ENCODE measurements at places on chromosomes 7 and 10.

DNA sequence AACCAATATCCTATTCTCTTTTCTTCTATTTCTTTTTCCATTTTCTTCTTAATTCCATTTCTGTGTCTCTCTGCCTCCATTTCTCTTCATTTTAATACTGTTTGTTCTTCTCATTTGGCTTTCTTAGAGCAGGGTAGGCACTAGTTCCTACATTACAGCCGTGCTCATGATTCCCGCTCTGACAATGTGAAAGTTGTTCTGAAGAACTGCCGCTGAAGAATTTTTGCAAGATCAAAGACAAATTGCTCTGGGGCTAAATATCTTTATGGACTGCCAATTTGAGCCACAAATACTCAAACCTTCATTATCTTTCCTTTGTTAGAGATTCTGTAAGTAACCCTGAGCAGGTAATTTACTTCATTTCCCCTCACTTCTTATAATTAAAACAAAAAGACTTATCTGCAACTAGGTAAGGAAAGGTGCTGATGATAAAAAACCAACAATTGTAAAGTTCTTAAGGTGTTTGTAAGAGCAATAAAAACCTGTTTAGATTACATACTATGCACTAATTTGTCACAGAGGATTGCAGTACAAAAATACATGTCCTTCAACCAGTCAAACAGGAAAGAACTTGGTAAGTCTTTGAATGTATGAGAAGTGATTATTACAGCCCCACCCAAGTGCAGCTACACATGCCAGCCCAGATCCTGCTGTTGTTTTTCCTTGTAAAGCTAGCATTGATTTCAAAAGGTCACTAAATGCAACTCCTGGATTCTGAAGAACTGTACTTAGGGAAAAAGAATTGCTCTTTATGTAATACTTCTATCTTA lies 127.5 kb downstream of the COL28A1 start:
- DNase-seq, result no peak

- DNase-seq, result no peak
Measured at GRCh38 chr10:1394155-1394912, 338.1 kb downstream of the WDR37 start.

DNA sequence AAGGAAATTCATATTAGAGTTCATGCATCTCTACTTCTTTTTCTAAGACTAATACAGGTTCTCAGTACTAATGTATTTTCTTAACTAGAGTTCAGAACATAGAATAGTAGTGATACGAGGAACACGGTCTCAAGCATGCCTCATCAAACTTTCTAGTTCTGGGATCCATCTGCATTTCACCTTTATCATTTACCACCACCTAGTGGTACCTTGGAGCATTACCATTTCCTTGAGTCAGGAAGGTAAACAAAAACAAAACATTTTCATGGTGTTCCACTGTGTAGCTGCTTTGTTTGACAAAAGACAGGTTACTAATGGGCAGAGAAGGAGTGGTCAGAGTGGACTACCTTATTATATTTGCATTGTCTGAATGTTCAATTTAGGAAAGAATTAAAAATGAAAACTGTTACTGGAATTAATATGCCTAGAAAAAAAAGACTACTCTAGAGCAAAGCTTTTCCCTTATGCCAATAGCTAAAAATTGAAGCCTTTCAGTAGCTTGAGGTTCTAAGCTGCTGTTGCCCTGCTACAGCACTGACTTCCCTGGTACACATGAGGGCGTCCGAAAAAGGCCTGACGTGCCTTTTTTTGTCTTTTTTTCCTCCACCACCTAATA lies 44.5 kb downstream of the STARD3NL start:
- DNase-seq, result peak; percentile 12

DNA sequence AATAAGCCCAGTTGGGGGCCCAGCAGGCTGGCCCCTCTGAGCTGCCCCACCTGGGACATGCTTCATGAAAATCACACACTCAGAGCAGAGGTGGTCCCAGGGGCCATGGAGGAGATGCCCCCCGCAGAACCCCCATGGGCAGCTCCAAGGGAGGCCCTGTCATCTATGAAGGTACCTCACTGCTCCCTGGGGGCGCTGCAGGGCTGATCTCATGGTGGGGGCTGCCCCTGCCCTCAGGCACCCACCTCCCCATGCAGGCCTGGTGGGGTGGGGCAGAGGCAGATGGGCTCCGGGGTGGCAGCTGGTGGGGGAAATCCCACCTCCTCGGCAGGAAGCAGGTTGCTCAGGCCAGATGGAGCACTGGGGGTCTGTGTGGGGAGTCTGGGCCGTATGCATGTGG lies 60.5 kb downstream of the YKT6 start:
- no peak for DNase-seq

GRCh38 chr10:31036209-31036608 lies 4.5 kb upstream of the ZNF438 start:
- no peak for DNase-seq

GRCh38 chr10:48330269-48330668 lies 23.8 kb downstream of the MAPK8 start:
- no peak for DNase-seq

DNA sequence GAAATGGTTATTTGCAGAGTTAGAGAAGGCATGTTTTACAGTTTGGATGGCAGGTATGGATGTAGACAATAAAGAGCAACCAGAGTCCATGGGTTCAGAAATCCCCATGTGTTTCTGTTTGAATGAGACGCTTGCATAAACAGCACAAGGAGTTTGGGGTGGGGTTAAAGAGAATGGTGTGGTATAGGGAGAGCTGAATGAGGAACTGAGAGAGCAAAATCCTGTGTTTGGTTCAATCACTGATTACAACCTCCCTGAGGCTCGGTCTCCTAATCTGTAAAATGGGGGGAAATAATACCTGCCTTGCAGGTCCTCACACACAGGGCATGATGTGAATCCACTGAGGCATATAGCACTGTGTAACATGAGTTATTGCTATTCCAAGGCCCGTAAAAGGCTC lies 23.7 kb downstream of the CAV1 start:
- DNase-seq, result no peak

DNA sequence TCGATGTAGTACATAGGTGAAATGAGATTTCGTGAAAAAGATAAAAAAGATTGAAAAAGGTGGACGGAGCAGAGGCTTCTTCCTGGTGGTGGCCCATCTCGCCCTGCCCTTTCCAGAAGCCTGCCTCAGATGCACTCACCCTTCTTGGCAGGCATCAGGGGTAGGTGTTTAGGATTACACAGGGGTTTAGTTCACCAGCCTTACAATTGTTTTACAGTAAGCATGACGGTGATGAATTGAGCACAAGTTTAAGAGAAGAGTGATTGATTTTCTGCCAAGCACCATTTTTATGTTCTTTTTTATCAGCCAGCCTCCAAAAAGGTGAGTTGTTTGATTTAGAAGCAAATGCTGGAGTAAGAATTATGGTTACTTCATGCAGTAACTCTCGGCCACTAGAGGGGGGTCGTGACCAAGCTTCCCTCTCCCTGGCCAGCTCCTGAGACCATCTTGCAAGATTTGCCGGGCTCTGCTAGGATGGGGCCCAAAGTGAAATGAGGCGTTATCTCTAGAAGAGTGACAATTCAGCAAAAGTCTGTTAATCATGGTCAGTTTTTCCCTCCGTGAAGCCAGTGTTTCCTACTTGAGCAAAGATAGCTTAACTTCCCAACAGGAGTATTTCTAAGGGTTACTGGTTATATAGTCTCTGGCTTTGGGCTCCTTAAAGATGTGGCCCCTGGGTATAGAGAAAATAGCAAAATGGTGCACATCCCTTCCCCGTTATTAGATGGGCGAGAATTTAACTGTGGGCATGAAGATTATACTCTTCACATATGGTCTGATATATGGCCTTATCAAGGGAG lies 228.8 kb downstream of the BMPER start:
- DNase-seq, result no peak

DNA sequence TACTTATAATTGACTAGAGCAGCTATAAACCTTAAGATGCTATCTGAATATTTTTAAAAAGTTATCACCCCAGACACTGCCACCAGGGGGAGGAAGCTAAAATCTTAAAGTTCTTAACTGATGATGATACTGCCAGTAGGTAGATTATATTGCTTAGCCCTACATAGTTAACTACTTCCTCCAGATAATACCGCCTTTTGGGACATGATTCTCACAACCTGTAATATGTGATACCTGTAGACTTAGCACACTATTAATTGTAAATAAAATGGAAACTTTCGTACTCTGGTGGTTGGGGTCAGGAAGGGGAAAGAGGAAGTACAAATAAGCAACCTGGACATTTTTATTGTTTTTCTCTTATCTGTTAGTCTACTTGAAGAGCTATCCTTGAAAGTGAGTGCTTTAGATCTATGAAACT lies 268.9 kb downstream of the ADK start:
- peak; percentile 11 for DNase-seq

DNA sequence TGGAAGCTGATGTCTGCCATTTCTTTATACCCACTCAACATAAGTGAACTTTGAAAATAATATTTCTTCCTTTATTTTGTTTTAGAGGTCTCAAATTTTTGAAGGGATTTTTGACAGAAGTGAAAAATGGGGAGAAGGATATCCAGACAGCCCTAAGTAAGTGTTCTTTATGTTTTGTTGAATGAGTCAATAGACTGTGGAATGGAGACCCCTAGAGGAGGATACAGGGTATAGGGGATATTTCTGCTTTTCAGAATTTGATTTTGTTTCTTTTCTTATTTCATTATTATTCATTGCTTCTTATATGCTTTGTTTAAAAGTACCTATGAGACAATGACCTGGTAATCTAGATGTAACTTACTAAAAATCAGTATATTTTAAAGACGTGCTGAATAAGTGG lies 34.4 kb downstream of the PLEKHA8 start:
- DNase-seq, result no peak

GRCh38 chr10:91378061-91378460 lies 32.1 kb upstream of the HECTD2 start:
- DNase-seq, result peak; percentile 12

- DNase-seq, result no peak
Measured at GRCh38 chr10:113572520-113573290, 19.9 kb downstream of the HABP2 start.

DNA sequence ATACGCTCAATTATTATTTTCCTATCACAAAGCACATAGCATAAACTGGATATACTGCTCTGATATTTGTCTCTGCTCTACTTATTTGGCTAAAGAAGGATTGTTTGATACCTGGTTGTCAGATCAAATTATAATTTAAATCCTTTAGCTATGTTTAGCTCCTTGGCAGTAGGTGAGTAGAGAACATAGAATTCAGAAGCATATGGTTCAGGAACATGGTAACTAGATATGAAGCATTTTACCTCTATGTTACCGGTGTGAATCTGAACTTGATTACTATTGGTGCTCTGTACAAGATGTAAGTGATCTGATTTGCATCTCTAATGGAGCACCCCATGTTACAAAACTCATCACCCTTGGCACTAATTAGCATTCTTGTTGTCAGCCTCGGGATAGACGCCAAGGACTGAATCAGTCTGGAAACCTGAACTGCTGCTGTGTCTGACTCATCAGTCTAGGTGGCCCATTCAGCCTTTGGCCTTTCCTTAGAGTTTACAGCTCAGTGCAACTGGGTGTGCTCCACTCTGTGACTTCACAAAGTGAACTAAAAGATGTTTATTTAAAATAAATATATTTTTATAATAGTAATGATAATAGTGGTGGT lies 12.3 kb upstream of the MYPN start:
- no peak for DNase-seq

GRCh38 chr10:113058523-113059370 lies 108.7 kb downstream of the TCF7L2 start:
- DNase-seq, result no peak

GRCh38 chr7:1668396-1669063 lies 1.5 kb upstream of the ELFN1 start:
- DNase-seq, result no peak

DNA sequence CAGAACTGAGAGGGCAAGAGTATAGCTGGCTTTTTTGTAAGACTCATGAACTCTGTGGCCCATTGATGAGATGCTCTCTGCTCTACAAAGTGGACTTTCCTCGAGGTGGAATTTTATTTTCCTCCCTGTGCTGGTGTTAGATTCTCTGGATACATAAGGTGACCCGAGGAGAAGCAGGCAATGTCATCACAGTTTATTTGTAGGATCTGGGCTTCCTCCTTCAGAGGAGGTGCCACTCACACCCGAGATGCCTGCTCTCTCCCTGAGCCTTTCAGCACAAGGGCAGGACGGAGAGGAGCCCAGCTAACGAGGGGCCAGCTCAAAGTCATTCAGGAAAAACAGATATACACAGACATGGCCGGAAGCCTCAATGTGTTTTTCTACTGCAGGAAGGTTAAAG lies 103.0 kb downstream of the KIAA1217 start:
- no peak for DNase-seq

GRCh38 chr10:124220971-124221355 lies 127.6 kb upstream of the CHST15 start:
- no peak for DNase-seq

DNA sequence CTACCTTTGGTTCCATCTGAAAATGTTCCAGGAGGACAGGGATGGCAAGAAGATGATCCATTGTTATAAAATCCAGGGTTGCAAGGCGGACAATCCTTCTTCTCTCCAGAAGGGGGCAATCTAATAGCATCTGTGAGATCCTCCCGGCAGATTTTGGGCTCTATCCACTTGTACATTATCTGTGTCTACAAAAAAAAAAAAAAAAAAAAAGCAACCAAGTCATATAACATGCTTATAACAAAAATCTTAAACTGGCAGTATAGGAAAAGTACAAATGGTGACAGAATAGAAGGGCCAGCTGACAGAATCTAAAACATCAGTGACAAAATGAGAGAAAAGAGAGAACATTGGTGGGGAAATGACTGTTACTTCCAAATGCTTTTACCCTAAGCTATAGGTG lies 132.7 kb downstream of the ELAPOR2 start:
- no peak for DNase-seq

DNA sequence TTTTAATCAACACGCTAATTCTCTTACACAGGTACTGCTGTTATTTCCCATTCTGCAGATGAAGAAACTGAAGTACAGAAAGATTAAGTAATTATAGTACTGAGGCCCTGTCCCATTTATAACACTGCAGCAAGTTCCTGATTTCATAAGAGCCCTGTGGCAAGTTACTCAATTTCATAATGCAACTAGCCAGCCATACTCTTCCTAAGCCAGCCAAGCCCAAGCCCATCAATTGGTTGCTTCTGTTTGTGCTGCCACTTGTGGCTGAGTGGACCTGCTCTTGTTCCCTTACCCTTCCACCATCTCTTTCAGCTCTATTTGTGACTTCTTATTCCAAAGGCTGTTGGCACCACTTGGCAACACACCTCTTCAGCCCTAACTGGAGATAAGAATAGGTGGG lies 19.7 kb upstream of the PRPF18 start:
- no peak for DNase-seq

GRCh38 chr10:61897671-61898434 lies 3.6 kb upstream of the ARID5B start:
- no peak for DNase-seq

- DNase-seq, result no peak
Measured at GRCh38 chr10:101218351-101219138, 10.7 kb downstream of the LBX1 start.

Data from stimulated activated CD4-positive, alpha-beta T cell treated with anti-CD3 and anti-CD28 coated beads, TNF-alpha, amount 100 ng/mL, for 24 hours (primary cell).